Caki2 (cell line): ENCODE measurements at places on chromosomes 3 and 15. TPM values are rescaled to one million over a fixed set of nuclear protein-coding genes. Genes with fewer than 3 reads are reported as not detected.
A peak's percentile ranks its signal among the peaks of the same experiment; 100 is the strongest.

FAM3D gene
- total RNA-seq: not detected in 2 replicates

C15orf40 gene
- 37.6 and 51.0 TPM in 2 replicates for total RNA-seq

DNA sequence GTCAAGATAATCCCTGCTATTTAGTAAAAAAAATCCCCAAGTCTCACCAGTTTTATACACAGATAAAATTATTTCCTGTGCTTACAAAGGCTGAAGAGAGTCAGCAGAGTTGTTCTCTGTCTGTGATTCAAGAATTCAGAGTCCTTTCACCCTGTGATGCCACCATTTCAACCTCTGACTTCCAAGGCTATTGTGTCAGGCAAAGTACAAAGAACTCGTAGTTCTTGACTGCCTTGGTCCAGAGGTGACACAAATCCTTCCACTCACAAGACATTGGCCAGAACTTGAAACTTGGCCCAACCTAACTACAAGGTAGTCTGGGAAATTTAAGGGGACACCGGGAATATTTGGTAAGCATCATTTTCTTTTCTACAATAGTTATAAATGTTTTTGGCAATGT lies 34.9 kb upstream of the CMC1 start:
- no peak for DNase-seq

DNA sequence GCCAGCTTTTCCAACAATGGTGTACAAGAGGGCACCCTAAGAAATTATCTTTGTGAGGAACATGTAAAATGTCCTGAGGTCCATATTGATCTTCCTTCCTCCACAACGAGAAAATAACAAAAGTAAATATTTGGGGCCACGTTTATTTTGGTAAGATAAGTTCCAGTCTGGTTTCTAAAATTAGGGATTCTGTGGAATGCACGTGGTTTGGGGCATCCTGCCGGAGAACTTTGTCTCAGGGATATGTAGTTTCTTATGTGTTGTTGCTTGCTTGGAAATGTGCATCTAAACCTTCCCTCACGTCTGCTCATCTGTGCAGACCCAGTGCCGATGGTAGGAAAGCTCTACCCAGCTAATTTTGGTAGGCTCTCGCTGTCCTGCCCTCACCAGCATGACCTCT lies 62.8 kb downstream of the CTDSPL start:
- DNase-seq: no peak

DNA sequence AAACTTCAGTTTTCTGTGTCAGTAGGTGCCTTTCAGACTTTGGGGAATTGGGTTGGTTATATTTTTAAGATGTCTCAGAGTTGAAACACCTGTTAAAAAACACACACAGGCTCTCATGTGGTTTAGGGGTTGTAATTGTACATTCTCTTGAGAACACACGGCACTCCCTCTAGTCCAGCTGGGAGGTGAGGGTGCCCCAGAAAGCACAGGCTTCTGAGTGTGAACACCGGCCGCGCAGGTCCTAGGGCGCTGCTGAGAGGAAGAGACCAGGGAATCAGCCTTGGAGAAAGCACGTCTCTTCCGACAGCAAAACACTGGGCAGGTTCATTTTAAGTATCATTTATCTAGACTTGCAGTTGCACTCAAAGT lies 68.0 kb upstream of the RPL35A start:
- DNase-seq: no peak

- no peak for DNase-seq
These were observed 3.5 kb downstream of the TNFSF10 start for GRCh38 chr3:172519740-172520139.

CAND2 gene
- not detected in 2 replicates for total RNA-seq

RASSF1 gene
- 37.1 and 38.8 TPM in 2 replicates for total RNA-seq

SNTN gene
- total RNA-seq: not detected in 2 replicates

CLEC3B gene
- total RNA-seq: not detected in 2 replicates

- DNase-seq: no peak
These were observed 42.9 kb downstream of the LINGO1 start for GRCh38 chr15:77589839-77590238.

DNA sequence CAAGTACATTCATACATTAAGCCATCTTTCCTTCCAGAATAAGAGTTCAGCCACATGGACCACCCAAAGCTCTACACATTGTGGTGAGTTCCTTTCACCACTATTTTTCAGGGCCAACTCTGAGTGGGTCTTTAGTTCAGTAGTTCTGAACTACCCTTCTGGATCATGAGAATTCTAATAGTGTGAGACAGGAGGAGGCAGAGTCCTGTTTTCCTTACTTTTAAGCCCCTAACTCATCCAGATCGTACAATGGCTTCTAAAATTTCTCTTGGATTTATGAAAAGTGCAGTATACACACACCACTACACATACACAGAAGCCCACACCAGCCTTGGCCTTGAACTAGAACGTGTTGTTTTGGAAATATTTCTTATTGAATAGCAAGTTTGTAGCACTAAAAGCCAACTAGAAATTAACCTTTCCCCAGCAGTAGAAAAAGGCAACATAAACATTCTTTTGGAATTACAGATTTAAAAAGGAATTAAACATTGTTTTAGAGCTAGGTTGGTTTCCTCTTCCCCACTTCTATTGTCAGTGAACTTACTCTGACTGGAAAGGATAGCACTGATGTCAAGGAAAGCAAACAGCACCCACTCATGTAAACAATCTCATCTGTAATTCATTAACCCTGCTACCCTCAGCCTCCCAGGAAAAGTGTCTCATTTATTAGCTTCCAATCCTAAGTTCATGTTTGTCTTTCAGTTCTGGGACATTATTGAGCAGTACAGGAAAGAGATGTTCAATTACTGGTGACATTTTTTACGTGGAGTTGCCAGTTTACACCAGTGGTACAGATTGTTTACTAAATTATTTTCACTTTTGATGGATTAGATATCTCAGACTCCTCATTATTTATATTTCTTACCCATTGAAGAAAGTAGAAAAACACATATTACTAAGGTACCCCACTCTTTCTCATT lies 95.7 kb upstream of the AGTR1 start:
- DNase-seq: peak; percentile 80

DNA sequence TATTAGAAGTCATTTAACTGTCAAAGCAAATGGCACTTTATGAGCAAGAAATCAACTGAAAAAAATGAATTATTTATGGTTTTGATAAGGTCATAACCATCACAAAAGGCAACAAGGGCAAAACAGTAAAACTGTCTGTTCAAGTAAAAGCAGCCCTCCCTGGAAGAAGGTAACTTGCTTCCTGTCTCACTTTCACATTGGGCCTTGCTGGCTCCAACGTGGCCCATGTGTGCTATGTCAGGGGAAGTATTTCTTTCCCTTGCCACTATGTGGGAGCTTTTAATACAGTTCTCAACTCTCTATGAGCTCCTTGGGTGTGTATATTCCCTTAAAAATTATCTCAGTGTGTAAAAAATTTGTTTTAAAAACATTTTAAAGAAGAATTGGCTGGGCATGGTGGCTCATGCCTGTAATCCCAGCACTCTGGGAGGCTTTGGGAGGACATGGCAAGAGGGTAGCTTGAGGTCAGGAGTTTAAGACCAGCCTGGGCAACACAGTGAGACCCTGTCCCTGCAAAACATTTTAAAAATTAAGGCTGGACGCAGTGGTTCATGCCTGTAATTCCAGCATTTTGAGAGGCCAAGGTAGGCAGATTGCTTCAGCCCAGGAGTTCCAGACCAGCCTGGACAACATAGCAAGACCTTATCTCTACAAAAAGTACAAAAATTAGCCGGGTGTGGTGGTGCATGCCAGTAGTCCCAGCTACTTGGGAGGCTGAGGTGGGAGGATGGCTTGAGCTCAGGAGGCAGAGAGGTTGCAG lies 45.2 kb upstream of the TJP1 start:
- DNase-seq: no peak

DNA sequence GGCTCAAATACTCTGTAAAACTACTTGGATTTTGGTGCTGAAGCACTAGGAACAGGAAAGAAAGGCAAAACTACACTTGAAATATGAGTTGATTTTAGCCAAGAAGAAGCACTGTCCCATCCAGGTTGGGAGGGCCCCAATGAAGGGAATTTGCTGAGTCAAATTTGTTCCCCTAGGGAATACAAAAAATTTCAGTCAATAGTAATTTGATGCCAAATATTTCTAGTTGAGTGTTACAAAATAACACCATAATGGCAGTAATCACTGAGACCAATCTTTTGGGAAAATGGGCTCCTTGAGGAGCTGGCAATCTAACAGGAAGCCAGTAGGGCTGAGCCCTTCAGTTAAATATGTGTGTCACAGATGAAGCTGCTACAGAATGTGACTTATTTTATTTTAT lies 896.9 kb downstream of the DIPK2A start:
- DNase-seq: no peak

DNA sequence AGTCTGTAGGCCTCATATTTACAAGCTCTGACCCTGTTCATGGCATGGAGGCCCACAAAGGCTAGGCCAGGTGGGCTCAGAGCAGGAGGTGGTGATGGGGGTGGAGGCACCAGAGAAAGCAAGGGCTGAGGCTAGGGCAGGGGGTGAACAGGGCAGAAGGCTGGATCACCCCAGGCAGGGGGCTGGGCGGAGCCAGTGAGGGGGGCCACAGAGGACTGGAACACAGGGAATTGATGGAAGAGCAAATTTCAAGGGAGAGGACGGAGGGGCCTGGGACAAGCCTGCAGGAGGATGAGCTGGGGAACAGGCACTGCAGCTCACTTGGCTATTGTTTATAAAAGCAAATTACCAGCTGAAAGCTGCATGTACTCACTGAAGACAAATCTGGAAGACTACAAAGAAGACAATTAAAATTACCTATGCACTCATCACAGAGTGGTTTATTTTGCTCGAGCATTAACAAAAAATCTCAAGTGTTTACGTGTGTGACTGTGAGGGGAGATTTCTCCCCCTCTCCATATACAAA lies 11.0 kb downstream of the TNFAIP8L3 start:
- DNase-seq: no peak

- no peak for DNase-seq
These were observed 20.6 kb upstream of the TEX55 start for GRCh38 chr3:119125342-119125741.

CCR3 gene
- not detected in 2 replicates for total RNA-seq

BNIP2 gene
- total RNA-seq: 33.1 and 66.9 TPM in 2 replicates

GRCh38 chr15:78316283-78317083 lies 17.1 kb upstream of the SKIC8 start:
- DNase-seq: no peak

- DNase-seq: peak; percentile 74
These were observed 11.0 kb upstream of the FBLN2 start for GRCh38 chr3:13537909-13538296.

DNA sequence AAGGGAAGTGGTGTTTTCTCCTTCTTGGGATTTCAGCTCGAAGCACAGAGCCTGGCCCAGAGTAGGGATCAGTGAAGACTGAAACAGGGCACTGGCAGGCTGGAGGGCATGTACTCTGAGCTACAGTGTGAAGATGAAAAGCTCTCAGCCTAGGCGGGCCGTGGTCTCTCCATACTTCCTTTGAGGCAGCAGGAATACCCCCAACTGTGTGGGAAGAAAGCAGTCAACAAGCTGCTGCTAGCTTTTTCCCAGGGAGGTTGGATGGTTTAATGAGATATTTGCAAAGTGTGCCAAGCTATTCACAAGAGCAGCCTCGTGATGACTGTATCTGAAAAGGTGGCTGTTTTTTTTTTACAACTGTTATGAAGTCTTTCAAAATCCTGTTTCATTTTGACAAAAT lies 47.2 kb downstream of the NMNAT3 start:
- no peak for DNase-seq

CDHR4 gene
- total RNA-seq: not detected in 2 replicates

GRCh38 chr3:31710123-31710803 lies 177.5 kb downstream of the STT3B start:
- no peak for DNase-seq

- DNase-seq: no peak
These were observed 38.4 kb upstream of the MEIS2 start for GRCh38 chr15:37138591-37139215.
